ENCODE measurements at places on chromosomes 16 and 17.

GRCh38 chr17:31437720-31438400 is 46.4 kb downstream of the RAB11FIP4 start:
- no peak for DNase-seq

DNA sequence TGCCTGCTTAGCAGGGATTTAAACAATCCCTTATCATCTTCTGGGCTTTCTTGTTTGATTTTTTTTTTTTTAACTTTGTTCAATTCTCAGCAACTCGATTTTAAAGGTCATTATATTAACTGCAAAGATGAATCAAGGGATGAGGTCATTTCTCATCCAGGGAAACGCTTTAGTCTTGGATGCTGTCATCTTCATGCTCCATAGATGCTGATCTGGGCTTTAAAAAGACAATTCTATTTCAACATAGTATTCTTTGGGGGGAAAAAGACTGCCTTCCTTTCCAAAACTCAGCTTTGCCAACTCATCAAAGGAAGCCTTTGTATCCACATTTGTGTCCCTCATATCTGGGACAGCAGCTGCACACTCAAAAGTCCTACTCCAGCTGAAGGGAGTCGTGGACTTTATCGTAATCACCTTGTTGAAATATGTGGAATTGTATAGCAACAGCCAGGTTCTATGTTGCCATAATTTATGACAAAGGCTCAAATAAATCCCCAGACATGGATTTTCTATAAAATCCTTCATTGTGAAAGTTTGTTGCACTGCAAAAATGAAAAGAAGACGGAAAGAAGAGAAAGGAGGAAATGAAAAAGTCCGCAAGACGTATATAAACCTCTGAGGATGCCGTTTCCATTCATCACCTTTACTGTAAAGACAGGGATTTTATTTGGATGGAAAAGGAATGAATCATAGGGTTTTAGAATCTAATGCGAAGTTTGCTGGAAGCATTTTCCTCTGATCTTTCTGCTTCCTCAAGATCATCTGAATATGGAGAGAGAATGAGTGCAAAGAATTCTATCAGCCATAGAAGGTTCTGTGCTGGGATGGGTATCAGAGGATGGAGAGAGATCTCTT is 48.6 kb upstream of the XYLT1 start:
- no peak for DNase-seq

- DNase-seq = no peak
These were observed 6.2 kb downstream of the PSMD12 start for GRCh38 chr17:67359960-67360791.

DNA sequence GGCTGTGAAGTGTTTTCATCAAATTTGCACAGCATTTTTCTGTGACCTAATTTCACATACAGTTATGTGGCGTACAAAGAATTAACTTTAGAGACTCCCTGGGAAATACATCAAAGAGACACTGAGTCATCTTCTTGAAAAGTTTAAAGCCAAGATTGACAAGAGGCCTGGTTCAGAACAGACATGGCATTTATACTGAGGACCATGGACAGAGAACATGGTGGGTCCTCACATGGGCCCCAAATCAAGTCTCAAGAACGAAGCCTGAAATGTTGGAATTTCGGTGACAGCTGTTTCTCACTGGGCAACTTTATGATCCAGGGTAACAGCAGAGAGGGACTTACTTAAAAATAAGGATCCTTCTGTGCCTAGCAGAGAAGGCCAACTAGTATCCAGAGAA is 311.5 kb upstream of the KCNJ16 start:
- DNase-seq = no peak

DNA sequence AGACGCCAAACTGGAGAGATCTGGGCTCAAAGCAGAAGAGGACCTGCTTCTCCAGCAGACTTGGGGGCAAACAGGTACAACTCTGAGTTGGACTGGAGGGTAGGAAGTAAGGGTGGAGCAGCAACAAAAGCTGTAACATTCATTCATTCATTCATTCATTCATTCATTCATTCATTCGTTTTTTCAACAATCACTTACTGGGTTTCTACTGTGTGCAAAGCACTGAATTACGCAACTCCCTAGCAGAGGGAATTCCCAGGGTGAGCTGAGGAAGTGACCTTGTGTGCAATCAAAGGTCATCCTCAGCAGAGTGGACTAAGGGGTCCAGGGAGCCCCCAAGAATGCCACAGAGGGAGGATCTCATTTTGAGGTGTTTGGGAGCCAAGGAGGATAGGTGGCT is 231.1 kb upstream of the SDK2 start:
- DNase-seq = no peak

- DNase-seq = no peak
These were observed 5.2 kb downstream of the TMC6 start for GRCh38 chr17:78123258-78123929.

- DNase-seq = no peak
These were observed 33.0 kb downstream of the COG7 start for GRCh38 chr16:23420011-23420410.

- DNase-seq = no peak
These were observed 452.2 kb downstream of the KCNJ2 start for GRCh38 chr17:70621566-70621965.

GRCh38 chr16:50719401-50720337 is 22.2 kb upstream of the CYLD start:
- DNase-seq = peak; percentile 55

Data from natural killer cell (primary cell).